ENCODE measurements at places on chromosomes 12 and 14.

- DNase-seq = no peak
Observed at GRCh38 chr12:32983332-32983731, 86.8 kb upstream of the PKP2 start.

DNA sequence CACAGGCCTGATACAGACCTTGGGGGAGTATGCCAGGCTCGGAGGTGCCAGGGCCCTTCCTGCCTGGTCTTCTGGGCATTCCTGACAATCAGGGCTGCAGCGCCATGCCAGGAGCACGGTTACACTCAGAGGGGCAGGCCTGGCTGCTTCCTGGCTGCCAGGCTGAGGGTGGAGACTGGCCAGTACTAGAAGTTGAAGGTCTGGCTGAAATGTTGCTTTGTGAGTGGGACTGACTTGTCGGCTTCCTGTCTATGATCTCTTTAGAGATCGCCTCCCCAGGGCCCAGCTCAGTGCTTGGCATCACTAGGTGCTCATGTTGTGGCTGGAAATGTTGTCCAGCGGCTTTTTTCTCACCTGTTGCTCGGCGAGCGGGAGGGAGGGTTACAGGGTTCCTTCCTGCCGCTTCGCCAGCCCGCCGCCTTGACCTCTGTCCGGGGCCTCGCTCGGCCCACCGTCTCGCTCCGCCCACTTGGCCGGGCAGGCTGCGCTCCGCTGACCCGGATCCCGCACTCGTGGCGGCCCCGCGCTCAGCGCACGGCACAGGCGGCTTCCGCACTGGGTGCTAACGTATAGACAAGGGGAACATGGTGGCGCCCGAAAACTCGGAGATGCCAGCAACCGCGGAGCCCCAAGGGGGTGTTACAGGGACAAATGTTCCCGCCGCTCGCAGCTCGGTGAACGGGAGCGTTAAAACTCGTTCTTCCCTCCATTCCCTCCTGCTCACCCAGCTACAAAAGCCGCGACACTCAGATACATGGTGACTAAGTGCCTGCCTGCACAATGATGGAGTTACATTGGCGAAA, 32.6 kb downstream of the PAPLN start:
- no peak for DNase-seq

GRCh38 chr14:33859306-33859705, 91.6 kb downstream of the EGLN3 start:
- DNase-seq = peak; percentile 34

- no peak for DNase-seq
Observed at GRCh38 chr14:72583316-72584272, 310.3 kb downstream of the DPF3 start.

DNA sequence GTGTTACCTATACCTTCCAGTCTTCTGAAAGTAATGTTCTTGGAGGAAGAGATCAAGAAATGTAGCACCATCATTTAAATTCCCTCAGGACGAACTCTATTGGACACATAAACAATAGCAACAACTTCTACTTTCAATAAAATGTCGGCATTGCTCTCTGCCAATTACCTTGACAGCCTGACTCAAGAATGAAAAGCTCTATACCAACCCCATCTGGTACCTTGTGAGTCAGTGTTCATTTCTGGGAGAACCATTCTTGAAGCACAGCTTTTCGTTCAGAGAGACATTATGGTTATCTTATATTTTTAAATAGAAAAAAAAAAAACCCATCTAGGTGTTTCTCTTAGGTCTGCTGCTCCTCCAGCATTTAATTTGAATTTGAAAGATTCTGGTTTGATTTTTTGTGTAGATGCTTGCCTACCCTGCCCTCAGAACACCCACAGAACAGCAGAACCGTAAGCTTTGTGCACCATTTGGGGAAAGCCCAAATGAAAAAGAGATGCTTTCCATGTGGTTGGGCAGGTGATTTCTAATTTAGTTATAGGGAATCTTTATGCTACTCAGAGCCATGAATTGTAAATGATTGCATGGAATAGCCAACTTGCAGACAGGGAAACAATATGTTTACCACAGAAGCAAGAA, 156.0 kb downstream of the SAMD4A start:
- DNase-seq = peak; percentile 69

- no peak for DNase-seq
Observed at GRCh38 chr14:100030452-100031153, 34.6 kb upstream of the EVL start.

Measured in K562 (cell line).